ENCODE measurements at places on chromosomes 4 and X. TPM values are rescaled to one million over a fixed set of nuclear protein-coding genes. Genes with fewer than 3 reads are reported as not detected.

The CDKN2AIP gene
- 16.8 TPM for total RNA-seq

The HMX1 gene
- total RNA-seq, result not detected

The AFAP1 gene
- total RNA-seq, result 48.2 TPM

The ZNF141 gene
- total RNA-seq, result 4.7 TPM

The PRRG1 gene
- 16.1 TPM for total RNA-seq

The BTC gene
- not detected for total RNA-seq

The TRAM1L1 gene
- 3.4 TPM for total RNA-seq

The NKX6-1 gene
- under 0.01 TPM for total RNA-seq

The TCEAL6 gene
- total RNA-seq, result not detected

The AKAP14 gene
- total RNA-seq, result not detected

The SSX2 gene
- total RNA-seq, result not detected

The ZFP42 gene
- total RNA-seq, result not detected

The CXXC4 gene
- total RNA-seq, result under 0.01 TPM

The GRIA3 gene
- not detected for total RNA-seq

The CYSLTR1 gene
- total RNA-seq, result not detected

The CT47B1 gene
- total RNA-seq, result not detected

The DOCK11 gene
- total RNA-seq, result 14.7 TPM

The RNF175 gene
- total RNA-seq, result not detected

The IL1RAPL2 gene
- not detected for total RNA-seq

The DCHS2 gene
- not detected for total RNA-seq

The MAGEB10 gene
- not detected for total RNA-seq

The ZNF280C gene
- total RNA-seq, result 6.1 TPM

The ARMCX4 gene
- 3.1 TPM for total RNA-seq

The UCHL1 gene
- 972 TPM for total RNA-seq

The RPL9 gene
- total RNA-seq, result 1,905 TPM

The ANOS1 gene
- under 0.01 TPM for total RNA-seq

The ABCG2 gene
- 1.4 TPM for total RNA-seq

The GYPB gene
- not detected for total RNA-seq

The CWH43 gene
- not detected for total RNA-seq

The AR gene
- total RNA-seq, result 4.7 TPM

The NPY2R gene
- not detected for total RNA-seq

The FGFBP1 gene
- not detected for total RNA-seq

The MSANTD1 gene
- 0.28 TPM for total RNA-seq

The MAB21L2 gene
- total RNA-seq, result 11.7 TPM

The UCP1 gene
- total RNA-seq, result not detected

The TEC gene
- 1.1 TPM for total RNA-seq

The ATP2B3 gene
- under 0.01 TPM for total RNA-seq

The MAGEA4 gene
- not detected for total RNA-seq

The SULT1B1 gene
- total RNA-seq, result 0.18 TPM

The SFRP2 gene
- not detected for total RNA-seq

The RNF150 gene
- 18.1 TPM for total RNA-seq

The VSIG4 gene
- total RNA-seq, result not detected

The TCP11X2 gene
- not detected for total RNA-seq

The CSAG3 gene
- not detected for total RNA-seq

The PLXNB3 gene
- 0.36 TPM for total RNA-seq

The LEF1 gene
- 0.56 TPM for total RNA-seq

The VCX2 gene
- not detected for total RNA-seq

The ZNF711 gene
- total RNA-seq, result 2.3 TPM

The CLDN22 gene
- not detected for total RNA-seq

The JCHAIN gene
- total RNA-seq, result 0.83 TPM

The FHIP1A gene
- 0.18 TPM for total RNA-seq

The PDE5A gene
- 567 TPM for total RNA-seq

The SASH3 gene
- total RNA-seq, result not detected

The TMPRSS11D gene
- total RNA-seq, result not detected

The NLGN4X gene
- not detected for total RNA-seq

The FAM114A1 gene
- total RNA-seq, result 507 TPM

The PAGE1 gene
- total RNA-seq, result not detected

The IL15 gene
- total RNA-seq, result 5.8 TPM

The ATP6AP2 gene
- total RNA-seq, result 76.2 TPM

All from IMR-90 (cell line).